ENCODE measurements at places on chromosomes 1 and 21. TPM values are rescaled to one million over a fixed set of nuclear protein-coding genes. Genes with fewer than 3 reads are reported as not detected.

CNR2 gene
- not detected for total RNA-seq

SMIM11 gene
- 9.8 TPM for total RNA-seq

RGS8 gene
- not detected for total RNA-seq

TCHHL1 gene
- not detected for total RNA-seq

PPFIA4 gene
- total RNA-seq = 0.38 TPM

AMY1A gene
- total RNA-seq = not detected

FAM131C gene
- total RNA-seq = 19.2 TPM

PTPN7 gene
- total RNA-seq = not detected

LDLRAD1 gene
- total RNA-seq = not detected

NTNG1 gene
- not detected for total RNA-seq

CCDC190 gene
- total RNA-seq = not detected

AMY2A gene
- total RNA-seq = not detected

MYOC gene
- total RNA-seq = not detected

GJA8 gene
- not detected for total RNA-seq

DNAJC28 gene
- total RNA-seq = 0.33 TPM

RIMS3 gene
- total RNA-seq = 0.46 TPM

NR5A2 gene
- 5.6 TPM for total RNA-seq

UTS2 gene
- total RNA-seq = not detected

MARK1 gene
- 0.07 TPM for total RNA-seq

KLHL21 gene
- 24.8 TPM for total RNA-seq

LCE1B gene
- total RNA-seq = not detected

PHF13 gene
- 9.4 TPM for total RNA-seq

NPPA gene
- not detected for total RNA-seq

SESN2 gene
- 9.2 TPM for total RNA-seq

LAPTM5 gene
- total RNA-seq = 0.13 TPM

AIRE gene
- not detected for total RNA-seq

ACTA1 gene
- total RNA-seq = 0.18 TPM

COL8A2 gene
- 0.12 TPM for total RNA-seq

MSH4 gene
- total RNA-seq = not detected

C1orf50 gene
- total RNA-seq = 3.2 TPM

TMEM82 gene
- not detected for total RNA-seq

CNKSR1 gene
- total RNA-seq = 0.35 TPM

CGN gene
- total RNA-seq = 2.2 TPM

PPIAL4G gene
- total RNA-seq = not detected

HOOK1 gene
- 0.17 TPM for total RNA-seq

TMCC2 gene
- total RNA-seq = 3.0 TPM

OVAAL gene
- not detected for total RNA-seq

TBX15 gene
- 0.10 TPM for total RNA-seq

RPE65 gene
- not detected for total RNA-seq

SLAMF8 gene
- total RNA-seq = not detected

EPHA10 gene
- total RNA-seq = 0.44 TPM

MANEAL gene
- 25.5 TPM for total RNA-seq

ALPL gene
- total RNA-seq = 0.25 TPM

TMEM240 gene
- 0.52 TPM for total RNA-seq

SLC2A5 gene
- 0.06 TPM for total RNA-seq

MTOR gene
- total RNA-seq = 13.6 TPM

CCDC27 gene
- not detected for total RNA-seq

SLC45A3 gene
- 7.6 TPM for total RNA-seq

FAM3B gene
- not detected for total RNA-seq

SHISA4 gene
- total RNA-seq = 20.1 TPM

GSTM1 gene
- total RNA-seq = not detected

ANGPTL1 gene
- not detected for total RNA-seq

C8A gene
- total RNA-seq = not detected

C1orf35 gene
- 37.7 TPM for total RNA-seq

BGLAP gene
- total RNA-seq = not detected

PTCH2 gene
- total RNA-seq = 0.20 TPM

SPRR2E gene
- total RNA-seq = not detected

OLIG2 gene
- total RNA-seq = not detected

UMODL1 gene
- not detected for total RNA-seq
